ENCODE measurements at places on chromosomes 3 and 15.
A peak's percentile ranks its signal among the peaks of the same experiment; 100 is the strongest.

DNA sequence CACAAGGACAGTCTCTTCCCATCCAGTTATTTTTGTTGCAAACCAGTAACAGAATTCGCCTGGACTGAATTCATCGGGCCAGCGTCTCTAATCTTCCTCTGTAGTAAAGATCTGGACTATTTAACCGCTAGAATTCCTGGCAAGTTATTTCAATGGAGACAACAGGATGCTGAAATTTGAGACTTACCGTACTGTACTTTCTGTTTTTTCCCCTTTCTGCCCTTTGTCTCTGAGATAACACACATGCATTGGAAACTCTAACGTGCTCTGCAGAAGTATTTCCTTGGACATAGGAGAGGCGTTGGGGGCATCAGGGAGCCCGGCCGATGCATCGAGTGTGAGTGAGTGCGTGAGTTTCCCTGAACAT is 61.5 kb downstream of the ASB7 start:
- no peak for DNase-seq

- DNase-seq, result peak; percentile 64
Observed at GRCh38 chr3:15300323-15301078, 31.9 kb downstream of the SH3BP5 start.

GRCh38 chr3:66419036-66419435 is 81.8 kb downstream of the LRIG1 start:
- DNase-seq, result no peak

DNA sequence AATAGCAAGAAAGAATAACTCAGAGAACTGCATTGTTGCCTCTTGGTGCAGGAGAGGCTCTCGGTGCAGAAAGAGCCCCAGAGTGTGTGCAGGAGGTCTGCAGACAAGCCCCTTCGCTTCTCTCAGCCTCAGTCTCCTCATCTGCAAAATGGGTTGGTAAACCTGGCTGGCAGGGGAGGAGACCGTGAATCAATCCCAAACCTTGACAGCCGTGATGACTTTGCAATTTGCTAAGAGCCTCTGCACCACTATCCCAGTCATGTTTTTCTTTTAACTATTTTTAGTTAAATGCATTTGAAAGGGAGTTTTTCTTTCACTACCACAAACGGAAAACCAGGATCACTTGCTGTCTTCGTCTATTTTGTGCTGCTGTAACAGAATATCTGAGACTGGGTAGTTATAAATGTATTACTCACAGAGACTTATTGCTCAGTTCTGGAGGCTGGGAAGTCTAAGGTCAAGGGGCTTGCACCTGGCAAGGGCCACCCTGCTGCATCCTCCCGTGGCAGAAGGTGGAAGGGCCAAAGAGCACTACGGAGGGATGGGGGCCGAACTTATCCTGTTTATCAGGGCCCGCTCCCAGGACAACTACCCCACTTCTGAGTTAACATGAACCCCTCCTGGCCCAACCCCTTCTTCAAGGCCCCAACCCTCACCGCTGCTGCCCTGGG is 14.2 kb upstream of the IQSEC1 start:
- no peak for DNase-seq

- DNase-seq, result no peak
Observed at GRCh38 chr15:77540312-77541060, 92.2 kb downstream of the LINGO1 start.
